Stimulated activated CD4-positive, alpha-beta T cell treated with anti-CD3 and anti-CD28 coated beads, Interleukin-12 subunit alpha, Interleukin-12 subunit beta, amount 100 ng/mL, for 48 hours (primary cell): ENCODE measurements at places on chromosomes 4 and X.

DNA sequence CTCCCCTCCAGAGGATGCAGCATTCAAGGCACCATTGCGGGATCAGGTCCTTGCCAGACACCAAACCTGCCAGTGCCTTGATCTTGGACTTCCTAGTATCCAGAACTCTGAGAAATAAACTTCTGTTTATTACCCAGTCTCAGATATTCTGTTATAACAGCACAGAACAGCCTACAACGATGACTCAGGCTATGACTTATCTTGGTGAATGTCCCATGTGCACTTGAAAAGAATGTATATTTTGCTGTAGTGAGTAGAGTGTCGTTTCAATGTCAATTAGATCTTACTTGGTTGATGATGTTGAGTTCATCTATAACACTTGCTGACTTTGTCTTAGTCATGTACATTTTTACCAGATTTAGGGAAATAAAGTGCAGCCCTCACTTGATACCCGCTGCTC is 34.5 kb upstream of the PGRMC1 start:
- DNase-seq: no peak

- no peak for DNase-seq
These were observed 666.2 kb downstream of the DMD start for GRCh38 chrX:32545101-32545500.

- DNase-seq: no peak
These were observed 106.8 kb downstream of the STOX2 start for GRCh38 chr4:184011826-184012380.

GRCh38 chr4:62881210-62881609 is 1528.0 kb downstream of the TECRL start:
- no peak for DNase-seq

GRCh38 chr4:3607690-3608552 is 75.7 kb upstream of the LRPAP1 start:
- no peak for DNase-seq

- DNase-seq: no peak
These were observed 133.8 kb upstream of the NKX1-1 start for GRCh38 chr4:1539859-1540600.

DNA sequence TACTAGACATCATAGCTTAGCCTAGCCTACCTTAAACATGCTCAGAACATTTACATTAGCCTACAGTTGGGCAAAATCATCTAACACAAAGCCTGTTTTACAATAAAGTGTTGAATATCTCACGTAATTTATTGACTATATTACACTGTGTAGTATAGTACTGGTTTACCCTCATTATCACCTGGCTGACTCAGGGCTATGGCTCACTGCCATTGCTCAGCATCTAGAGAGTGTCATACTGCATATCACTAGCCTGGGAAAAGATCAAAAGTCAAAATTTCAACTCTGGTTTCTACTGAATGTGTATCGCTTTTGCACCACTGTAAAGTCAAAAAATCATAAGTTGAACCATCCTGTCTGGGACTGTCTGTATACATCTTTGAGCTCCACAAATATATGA is 78.6 kb downstream of the CEP44 start:
- no peak for DNase-seq

DNA sequence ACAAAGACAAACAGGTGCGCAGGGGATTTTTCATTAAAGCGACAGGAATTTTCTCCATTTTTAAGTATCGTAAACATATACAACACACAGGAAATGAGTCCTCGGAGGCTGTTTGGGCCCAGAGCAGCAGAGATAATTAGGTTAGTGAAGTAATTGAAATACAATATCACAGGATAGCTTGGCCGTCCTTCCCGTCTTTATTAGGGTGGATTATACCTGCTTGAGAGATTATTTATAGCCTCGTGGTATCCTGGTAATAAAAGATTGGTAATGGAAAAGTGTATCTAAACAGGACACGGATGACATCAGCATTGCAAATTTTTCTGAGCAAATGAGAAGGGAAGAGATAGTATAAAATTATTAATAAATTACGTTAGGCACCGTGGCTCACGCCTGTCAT is 68.2 kb downstream of the CRLF2 start:
- no peak for DNase-seq

- DNase-seq: no peak
These were observed 151.3 kb downstream of the DCLK2 start for GRCh38 chr4:150229520-150229919.

DNA sequence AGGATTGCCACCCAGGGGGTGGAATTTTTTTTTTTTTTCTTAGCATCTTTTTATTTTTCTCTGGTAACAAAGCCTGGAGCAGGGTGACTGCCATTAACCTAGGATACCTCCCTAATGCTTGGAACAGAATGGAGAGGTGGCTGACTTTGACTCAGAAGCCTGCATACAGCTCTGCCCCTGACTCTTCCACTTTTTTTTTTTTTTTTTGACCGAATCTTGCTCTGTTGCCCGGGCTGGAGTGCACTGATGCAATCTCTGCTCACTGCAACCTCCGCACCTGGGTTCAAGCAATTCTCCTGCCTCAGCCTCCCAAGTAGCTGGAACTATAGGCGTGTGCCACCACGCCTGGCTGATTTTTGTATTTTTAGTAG is 341 bp upstream of the SLC2A9 start:
- DNase-seq: no peak

- peak; percentile 78 for DNase-seq
These were observed 5.3 kb downstream of the ZFYVE28 start for GRCh38 chr4:2412885-2413716.

- no peak for DNase-seq
These were observed 270.3 kb downstream of the DTHD1 start for GRCh38 chr4:36551697-36552214.

- no peak for DNase-seq
These were observed 12.3 kb upstream of the TMEM271 start for GRCh38 chr4:588351-588849.

- no peak for DNase-seq
These were observed 5.5 kb downstream of the GSTCD start for GRCh38 chr4:105714071-105714521.

- DNase-seq: no peak
These were observed 132.1 kb downstream of the SNCA start for GRCh38 chr4:89704651-89705395.

GRCh38 chrX:71992711-71993110 is 82.1 kb downstream of the NHSL2 start:
- no peak for DNase-seq

GRCh38 chr4:2487632-2488031 is 18.7 kb downstream of the RNF4 start:
- DNase-seq: no peak

GRCh38 chrX:138127314-138127713 is 561.4 kb downstream of the ZIC3 start:
- no peak for DNase-seq

- no peak for DNase-seq
These were observed 97.6 kb upstream of the NKX1-1 start for GRCh38 chr4:1503583-1504471.

DNA sequence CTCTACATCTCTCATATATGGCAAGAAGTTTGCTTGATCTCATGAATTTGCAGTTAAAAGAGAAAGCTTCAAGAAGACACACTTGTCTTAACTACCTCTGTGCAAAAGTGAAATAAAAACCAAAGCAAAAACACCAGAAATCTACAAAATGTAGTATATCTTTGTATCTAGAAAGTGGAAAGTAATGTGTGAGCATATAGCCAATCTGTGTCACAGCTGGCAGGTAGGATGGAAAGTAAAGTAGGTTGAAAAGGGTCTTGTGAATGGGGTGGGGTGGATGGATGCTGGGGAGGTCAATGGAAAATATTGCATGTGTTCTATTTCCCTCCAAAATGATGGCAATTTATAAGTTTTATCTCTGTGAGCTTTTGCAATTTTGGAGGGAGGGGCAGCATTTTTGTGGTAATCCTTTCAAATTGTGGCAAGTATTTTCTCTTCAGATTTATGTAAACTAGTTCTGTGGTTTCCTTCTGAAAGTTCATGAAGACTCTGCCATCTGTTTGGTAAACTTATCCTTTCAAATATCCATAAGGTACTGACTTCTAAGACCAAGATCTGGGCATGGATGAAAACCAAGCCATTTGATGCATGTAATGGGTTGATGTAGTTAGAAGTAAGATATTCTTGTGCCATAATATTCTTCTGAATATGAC is 215.9 kb upstream of the GIMD1 start:
- no peak for DNase-seq

DNA sequence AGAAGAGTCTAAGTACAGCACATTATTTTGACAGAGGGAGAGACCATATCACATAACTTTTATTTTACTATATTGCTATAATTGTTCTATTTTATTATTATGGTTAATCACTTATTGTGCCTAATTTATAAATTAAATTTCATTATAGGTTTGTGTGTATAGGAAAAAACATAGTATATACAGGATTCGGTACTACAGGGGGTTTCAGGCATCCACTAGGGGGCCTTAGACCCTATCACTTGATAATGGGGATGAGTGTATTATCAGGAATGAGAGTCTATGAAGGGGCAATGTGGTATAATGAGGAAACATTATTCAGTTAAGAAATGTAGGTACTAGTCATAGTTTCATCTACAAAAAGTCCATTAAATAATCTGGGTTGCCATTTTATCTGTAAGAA is 833.1 kb downstream of the C4orf33 start:
- no peak for DNase-seq

DNA sequence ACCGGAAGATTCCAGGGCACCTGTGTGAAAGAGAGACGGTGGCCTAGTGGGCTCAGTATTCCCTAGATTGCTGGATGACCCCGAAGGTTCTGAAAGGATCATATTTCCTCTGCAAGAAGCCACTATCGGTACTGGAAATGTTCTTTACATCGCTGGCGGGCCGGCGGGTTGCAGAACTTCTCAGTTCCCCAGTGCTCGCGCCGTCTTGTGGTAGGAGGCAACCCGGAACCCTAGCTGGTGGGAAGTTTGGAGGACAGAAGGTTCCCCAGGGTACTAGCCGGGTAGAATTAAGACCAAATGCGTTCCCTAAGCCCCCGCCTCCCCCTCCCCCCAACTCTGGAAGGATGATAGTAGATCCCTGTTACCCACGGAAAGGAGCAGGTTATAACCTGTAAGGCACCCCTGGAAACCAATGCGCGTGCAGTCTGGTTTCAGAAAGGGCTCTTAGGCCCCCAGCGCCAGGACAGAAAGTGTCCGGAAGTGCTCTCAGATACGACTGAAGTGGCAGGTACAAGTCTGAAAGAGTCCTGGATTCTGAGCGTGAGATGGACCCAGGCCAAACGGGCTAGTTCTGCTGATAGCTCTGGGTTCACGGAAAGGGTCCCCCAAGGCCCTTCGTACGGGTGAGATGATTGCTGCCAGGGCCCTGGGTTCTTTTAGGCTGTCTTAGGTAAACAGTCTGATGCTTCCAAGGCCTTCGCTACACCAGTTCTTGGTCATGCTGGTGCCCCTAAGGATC is 61.7 kb upstream of the DCAF8L1 start:
- no peak for DNase-seq

DNA sequence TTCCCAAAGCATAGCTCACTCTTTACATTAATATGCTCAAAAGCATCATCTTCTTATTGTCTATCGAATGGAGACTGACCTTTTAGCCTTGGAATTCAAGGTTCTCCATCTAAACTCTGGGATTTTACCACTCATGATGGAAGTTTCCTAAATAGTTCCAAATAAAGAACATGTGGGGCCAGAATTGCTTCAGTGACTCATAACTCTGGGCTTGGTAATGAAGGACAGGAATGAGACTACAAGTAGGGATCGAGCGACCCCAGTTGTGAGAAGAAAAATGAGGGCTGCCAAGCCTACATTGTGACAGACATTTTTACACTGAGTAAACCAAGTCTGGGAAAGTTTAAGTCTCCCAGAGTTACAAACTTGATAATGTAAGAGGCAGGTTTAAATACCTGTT is 269.9 kb downstream of the CBLL2 start:
- no peak for DNase-seq

DNA sequence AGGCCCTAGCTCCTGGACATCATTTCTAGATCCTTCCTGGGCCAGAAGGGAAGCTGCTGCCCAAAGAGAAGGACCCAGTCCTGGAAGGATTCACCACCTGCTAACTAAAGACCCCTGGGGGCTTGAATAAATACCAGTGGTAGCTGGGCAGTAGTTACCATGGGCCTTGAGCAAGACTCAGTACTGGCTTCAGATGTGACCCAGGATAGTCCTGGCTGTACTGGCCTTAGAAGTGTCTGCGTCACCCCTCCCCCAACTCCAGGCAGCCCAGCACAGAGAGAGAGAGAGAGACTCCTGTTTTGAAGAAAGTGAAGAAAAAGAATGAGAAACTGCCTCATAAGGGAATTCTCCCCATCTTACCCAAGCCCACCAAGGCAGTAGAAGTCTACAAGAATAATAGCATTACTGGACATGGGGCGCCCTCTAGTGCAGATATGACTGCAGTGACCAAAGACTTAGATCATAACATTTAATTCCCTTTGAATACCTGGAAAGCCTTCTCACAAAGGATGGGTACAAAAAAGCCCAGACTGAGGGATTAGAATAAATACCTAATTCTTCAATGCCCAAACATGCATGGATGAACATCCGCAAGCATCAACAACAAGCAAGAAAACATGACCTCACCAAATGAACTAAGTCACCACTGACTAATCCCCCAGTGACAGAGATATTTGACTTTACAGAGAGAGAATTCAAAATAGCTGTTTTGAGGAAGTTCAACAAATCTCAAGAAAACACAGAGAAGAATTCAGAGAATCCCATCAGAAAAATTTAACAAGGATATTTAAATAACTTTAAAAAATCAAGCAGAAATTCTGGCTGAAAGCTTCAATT is 171.8 kb downstream of the HNRNPD start:
- peak; percentile 46 for DNase-seq

DNA sequence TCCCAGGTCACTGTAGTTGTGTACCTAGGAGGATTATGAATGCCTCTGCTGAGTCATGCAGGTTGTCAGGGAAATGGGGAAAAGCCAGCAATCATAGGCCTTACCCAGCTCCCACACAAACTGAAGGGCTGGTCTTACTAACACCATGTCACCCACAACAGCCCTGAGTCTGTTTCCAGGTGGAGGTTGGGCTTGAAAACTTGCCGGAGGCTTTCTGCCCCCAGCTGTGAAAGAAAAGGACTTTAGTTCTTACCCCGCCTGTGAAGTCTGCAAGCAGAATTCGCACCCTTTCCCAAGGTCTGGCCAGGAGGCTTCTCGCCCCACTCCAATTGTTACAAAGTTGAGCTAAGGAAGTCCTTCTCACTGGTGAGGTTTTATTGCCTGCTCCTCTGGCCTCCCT is 143.9 kb downstream of the RPS6KA6 start:
- DNase-seq: no peak

- no peak for DNase-seq
These were observed 13.2 kb downstream of the SPOCK3 start for GRCh38 chr4:167221084-167221483.

DNA sequence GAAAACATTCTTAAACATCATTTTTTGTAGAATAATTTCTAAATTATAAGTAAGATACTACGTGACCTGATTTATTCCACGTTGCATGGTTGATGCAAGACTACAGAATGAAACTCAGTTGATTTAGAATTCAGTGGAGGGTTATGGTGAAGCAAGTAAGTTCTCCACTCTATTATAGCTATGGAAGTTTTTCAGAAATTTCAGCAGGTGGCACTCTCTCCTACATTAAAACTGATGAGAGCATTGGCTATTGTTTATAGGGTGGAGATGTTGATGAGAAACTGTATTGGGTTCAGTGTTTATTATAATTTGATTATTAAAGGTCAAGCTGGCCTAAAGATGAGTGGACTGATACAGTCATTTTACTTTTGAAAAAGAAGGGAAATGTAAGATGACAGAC is 88.0 kb downstream of the FNIP2 start:
- DNase-seq: no peak
